ENCODE measurements at places on chromosomes 11 and 22.

- no peak for DNase-seq
These were observed 93.9 kb upstream of the PITPNB start for GRCh38 chr22:28012832-28013460.

- peak; percentile 4 for DNase-seq
These were observed 382.6 kb upstream of the SYN3 start for GRCh38 chr22:33440756-33441155.

DNA sequence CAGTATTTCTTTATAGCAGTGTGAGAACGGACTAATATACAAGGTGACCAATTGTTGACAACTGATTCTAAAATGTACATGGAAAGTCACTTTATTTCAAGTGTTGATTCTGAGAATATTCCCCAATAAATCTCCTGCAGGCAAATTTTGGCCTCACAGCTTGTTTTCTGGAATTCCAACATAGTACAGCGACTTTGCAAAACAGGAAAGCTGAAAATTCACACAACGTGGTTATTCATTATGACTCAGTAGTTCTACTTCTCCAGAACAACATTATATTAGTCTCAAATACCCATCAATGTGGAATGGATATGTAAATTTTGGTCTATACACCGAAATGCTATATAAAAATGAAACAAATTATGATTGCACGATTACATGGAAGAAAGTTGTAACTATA lies 22.5 kb upstream of the OR5AN1 start:
- no peak for DNase-seq

DNA sequence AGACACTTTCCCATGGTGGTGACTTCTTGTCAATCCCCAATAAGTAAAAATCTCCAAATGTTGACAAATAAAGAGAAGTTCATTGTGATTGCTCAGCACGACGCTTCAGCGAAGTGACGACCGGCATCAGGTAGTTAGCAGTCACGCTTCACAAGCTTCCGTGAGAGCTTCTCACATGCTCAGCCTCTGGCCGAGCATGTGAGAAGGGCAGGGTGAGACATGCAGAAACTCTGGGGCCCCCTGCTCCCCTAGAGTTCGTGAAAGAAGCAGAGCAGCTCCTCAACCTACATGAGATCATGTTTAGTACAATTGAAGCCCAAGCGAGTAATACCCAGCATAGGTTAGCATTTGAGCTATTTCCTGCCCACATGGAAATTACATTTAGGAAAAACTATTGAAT lies 4.4 kb upstream of the C11orf16 start:
- no peak for DNase-seq

GRCh38 chr22:42565956-42566355 lies 12.2 kb downstream of the SERHL2 start:
- DNase-seq, result no peak

- DNase-seq, result no peak
These were observed 450 bp downstream of the MAP4K2 start for GRCh38 chr11:64802370-64803157.

DNA sequence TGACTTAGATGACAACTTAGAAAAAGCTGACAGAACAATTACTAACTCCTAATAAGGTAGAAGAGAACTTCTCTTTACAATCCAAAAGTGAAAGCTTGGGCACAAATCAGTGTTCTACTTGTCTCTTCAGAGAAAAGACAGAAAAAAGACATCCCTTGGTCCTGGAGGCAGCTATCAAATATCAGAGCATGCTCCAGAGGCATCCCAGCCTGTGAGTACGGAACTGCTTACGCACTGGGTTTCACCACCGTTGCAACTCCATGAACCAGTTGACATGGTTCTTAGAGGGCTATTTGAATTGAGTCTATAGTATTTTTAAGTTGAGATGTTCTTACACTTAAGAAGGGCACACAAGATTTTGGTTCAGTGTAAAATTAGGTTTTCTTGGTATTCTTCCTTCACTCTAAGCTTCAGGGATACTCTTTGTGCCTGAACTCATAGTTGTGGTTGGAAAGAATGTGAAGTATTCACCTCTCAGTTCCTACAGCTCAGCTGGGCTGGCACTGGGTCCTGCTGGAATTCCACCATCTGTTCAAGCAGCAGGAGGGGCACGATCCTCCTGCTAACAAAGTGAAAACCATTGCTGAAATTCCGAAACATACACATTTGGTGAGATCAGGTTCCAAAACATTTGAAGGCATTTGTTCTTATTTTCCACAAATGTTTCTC lies 6.3 kb downstream of the AKIP1 start:
- DNase-seq, result peak; percentile 96

DNA sequence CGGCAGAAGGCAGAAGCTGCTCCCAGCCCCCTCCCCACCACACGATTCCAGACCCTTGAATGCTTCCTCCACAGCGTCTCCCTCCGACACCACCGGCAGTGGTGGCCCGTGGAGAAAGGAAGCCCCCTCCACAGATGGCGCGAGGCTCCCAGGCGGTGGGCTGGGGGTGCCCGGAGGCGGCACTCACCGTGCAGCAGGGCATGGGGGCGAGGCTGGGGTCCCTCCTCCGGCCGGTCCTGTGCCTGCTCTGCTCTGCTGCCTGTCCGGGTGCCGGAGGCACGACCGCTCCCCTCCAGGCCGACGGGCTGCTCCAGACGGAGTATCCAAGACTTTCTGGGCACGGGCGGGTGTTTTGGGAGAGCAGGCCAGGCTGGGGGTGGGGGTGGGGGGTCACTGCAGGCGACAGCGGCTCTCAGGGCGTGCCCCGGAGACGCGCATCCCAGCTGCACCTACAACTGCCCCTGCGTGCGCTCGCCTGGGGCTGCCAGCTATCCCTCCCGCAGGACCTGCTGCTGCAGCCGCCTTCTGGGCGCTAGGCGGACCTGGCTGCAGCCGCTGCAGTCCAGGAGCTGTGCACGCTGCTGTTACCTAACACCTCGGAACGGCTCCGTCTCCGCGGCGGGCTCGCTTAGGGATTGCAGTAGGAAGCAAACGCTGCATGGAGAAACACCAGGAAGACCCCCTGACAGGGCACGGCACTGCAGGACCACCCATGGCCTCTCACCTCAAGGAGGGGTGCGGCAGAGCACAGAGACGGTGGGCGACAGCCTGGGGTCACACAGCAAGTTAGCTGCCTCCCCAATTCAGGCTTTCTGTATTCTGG lies 15.2 kb downstream of the MRGPRG start:
- no peak for DNase-seq

DNA sequence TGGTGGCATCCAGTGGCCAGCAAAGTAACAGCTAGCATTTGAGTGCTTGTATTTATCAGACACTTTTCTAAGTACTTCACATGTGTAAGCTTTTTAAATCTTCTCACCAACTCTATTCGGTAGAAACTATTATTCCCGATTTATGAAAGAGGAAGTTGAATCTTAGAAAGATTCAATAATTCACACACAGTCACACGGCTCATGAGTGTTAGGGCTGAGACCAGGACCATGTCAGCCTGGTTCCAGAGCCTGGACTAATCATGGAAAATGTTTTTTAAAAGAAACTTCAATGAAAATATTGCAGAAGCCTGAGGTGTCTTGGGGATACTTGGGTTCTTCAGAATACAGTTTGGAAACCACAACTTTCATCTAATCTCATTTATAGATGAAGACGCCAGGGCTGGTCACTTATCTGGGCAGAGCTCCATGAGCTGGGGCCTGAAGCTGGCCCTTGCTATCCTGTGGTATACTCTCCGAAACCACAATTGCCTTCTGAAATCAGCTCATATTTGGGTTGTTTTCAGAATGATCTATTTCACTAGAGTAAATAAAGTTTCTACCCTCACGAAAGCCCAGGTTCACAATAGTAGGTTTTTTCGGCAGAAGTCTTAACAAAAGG lies 4.3 kb upstream of the CRTAM start:
- no peak for DNase-seq

- no peak for DNase-seq
These were observed 5.8 kb downstream of the TSPAN4 start for GRCh38 chr11:848380-848931.

DNA sequence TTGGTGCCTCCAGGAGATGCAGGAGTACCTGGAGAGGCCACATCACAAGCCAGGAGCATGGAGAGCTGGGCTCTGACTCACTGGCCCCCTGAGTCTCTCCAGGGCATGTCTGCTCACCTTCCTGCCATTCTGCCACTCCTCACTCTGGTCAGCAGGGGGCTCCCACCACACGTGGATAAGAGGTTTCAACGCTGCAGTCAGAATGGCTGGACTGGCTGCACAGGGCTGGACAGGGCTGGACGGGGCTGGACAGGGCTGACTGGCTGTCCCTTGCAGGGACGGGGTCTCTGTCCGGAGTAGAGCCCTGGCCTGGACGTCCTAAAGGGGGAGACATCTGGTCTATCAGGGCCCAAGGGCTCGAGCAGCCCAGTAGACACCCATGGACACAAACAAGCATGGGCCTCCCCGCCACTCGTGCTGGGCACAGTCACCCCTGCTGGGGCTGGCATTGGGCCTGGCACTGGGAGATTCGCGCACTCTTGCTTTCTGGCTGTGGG lies 34.6 kb downstream of the CYTH4 start:
- peak; percentile 78 for DNase-seq

DNA sequence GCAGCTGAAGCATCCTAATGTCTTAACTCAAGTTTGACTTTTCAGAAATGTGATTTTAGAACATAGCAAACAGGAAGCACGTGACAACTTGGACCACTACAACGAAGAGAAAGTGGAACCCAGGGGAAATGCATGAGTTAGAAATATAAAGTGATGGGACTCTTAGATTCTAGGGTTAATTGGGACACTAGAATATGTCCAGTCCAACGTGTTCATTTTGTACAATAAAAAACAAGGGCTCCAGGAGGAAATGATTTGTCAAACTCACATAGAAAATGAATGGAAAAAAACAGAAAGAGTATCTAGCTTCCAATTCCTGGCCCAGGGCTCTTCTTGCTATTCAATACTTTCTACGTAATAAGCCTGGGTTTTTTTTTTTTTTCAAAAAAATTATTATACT lies 30.7 kb downstream of the TIMP3 start:
- no peak for DNase-seq

DNA sequence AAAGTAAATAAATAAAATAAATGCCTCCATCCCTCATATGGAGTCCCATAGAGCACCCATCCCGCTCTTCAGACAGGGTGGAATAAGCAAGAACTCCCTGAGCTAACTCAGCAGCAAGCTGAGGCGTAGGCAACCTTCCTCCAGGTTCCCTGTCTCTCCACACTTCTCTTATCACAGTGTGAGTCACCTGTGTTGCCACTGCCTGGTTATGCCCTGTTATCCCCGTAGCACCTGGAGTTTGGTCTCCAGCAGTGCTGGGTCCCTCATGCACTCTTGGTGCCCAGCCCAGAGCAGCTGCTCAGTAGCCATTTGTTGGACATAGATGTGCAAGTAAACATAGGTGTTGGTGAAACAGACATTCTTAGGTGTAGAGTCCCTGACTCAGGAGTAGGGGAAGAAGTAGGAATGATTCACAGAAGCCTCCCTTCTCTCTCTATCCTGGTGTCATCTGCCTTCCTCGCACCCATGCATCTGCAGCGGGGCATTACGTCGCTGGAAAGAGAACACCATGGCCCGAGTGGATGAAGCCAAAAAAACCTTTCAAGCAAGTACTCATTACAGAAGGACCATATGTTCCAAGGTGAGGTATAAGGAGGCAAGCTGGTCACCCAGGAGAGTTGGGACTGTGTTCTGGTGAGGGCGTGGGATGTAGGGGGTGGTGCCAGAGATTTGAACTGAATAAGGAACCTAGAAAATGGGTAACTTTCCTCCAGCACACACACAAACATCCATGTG lies 56.0 kb downstream of the PISD start:
- no peak for DNase-seq

DNA sequence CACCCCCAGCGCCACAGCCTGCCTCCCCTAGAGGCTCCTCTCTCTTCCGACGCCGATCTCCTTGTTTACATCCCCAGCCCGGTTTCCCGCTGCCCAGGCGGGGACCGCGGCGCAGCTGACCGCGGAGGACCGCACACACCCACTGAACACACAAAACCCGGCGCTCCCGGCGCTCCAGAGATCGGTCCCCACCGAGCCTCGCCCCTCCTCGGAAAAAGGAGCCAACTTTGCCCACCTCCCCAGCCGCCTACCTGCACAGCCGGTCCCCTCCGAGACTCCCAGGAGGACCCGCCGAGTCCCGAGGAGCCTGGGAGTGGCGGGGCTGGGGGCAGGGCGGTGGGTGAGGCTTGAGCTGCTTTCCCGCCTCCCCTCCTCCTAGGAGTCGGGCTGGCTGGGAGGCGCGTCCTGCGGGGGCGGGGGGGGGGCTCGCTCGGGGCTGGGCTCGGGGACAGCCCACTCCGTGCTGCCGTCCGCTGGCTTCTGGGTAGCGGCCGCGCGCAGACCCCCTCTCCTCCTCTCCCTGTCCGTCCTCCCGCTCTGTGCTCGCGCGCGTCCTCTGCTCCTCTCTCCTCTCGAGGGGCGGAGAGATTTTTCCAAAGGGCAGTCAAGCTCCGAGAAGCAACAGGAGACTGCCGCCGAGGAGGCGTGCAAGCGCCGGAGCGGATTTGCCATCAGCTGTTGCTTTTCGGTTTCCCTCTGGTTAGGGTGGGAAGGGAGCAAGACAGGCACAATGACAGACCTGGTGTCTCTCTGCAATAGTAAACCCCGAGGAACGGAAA lies at the start of gene FXYD6:
Gene FXYD6 (minus strand): TSS at position 318 of the 779 bp plus-strand sequence. CDS start 33,882 bp downstream, outside the sequence.
- no peak for DNase-seq

DNA sequence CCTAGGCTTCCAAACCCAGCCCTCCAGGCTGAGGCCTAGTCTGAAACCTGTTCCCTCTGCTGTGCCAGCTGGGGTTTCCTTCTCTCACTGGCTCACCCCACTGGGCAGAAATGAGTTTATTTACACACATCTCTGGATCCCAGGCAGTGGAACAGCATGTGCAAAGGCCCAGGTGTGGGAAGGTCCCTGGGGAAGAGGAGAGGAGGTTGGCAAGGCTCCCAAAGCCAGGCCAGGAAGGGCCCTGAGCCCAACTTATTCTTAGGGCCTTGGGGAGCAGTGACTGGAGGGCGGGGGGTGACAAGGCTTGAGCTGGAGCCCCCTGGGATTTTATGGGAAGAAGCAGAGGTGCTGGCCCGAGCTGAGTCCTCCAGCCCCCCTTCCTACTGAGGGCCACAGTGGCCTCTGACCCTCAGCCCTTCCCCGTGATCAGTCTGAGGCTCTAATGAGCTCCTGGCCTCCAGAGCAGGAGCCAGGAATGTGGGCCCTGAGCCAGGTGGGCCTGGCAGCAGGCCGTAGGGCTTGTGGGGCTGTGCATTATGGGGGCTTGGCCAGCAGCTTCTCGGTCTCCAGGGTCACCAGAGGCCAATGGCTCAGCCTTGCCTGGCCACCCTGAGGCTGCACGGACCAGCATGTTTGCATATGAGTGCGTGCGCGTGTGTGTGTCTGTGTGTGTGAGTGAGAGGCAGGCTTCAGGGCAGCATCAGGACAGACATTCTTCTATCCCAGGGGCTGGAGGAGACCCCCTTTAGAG lies 2.9 kb downstream of the MYO7A start:
- peak; percentile 49 for DNase-seq

GRCh38 chr11:115141231-115142114 lies 362.7 kb downstream of the CADM1 start:
- DNase-seq, result no peak

DNA sequence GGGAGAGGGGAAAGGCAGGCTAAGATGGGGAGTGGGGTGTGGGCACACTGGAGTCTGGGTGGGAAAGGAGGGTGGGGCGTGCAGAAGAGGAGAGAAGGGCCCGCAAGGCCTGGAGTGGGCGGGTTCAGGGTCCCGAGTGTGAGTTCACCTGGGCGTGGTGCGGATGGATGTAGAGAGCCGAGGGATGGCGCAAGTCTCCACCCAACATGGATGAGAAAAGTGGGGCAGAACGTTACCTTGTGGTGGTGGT lies 364 bp upstream of the ABCC8 start:
- DNase-seq, result no peak

GRCh38 chr11:107928767-107929507 lies 689 bp downstream of the RAB39A start:
- no peak for DNase-seq

GRCh38 chr11:34466802-34467488 lies 28.2 kb downstream of the CAT start:
- DNase-seq, result no peak
